ENCODE measurements at places on chromosomes 3 and 15. TPM values are rescaled to one million over a fixed set of nuclear protein-coding genes. Genes with fewer than 3 reads are reported as not detected.

- no peak for DNase-seq
- no peak overlapping the region for H3K4me3 ChIP-seq
- no peaks in the 10 kb centered on the region for H3K27me3 ChIP-seq
- no peaks in the 10 kb centered on the region for H3K36me3 ChIP-seq
Observed at GRCh38 chr3:152046280-152046679, 172.8 kb downstream of the SUCNR1 start.

GRCh38 chr3:13637311-13637891 lies 88.5 kb downstream of the FBLN2 start:
- no peak overlapping the region for H3K4me3 ChIP-seq
- H3K4me1 ChIP-seq = no peaks in the 10 kb centered on the region
- no peaks in the 10 kb centered on the region for H3K27me3 ChIP-seq
- H3K27ac ChIP-seq = no peak overlapping the region
- no peak for DNase-seq

HGD gene
- total RNA-seq = 2.2 TPM

PLA2G4E gene
- total RNA-seq = 1.7 TPM

GRCh38 chr3:146975476-146975875 lies 370.3 kb upstream of the PLSCR5 start:
- H3K4me1 ChIP-seq = no peaks in the 10 kb centered on the region
- no peak overlapping the region for H3K4me3 ChIP-seq
- H3K27me3 ChIP-seq = no peaks in the 10 kb centered on the region

- H3K36me3 ChIP-seq = peaks cover 31% of the 10 kb centered on the region
- DNase-seq = no peak
- H3K27ac ChIP-seq = no peak overlapping the region
- H3K4me1 ChIP-seq = no peaks in the 10 kb centered on the region
Observed at GRCh38 chr15:50590288-50590687, 43.8 kb upstream of the USP50 start.

GRCh38 chr3:195187609-195188425 lies 83.1 kb downstream of the XXYLT1 start:
- H3K27me3 ChIP-seq = no peaks in the 10 kb centered on the region
- H3K4me1 ChIP-seq = peaks cover 15% of the 10 kb centered on the region
- no peak overlapping the region for H3K4me3 ChIP-seq
- no peak overlapping the region for H3K27ac ChIP-seq
- no peaks in the 10 kb centered on the region for H3K36me3 ChIP-seq
- no peak for DNase-seq

GRCh38 chr3:136984837-136985236 lies 27.1 kb downstream of the IL20RB start:
- no peak overlapping the region for H3K27ac ChIP-seq
- DNase-seq = no peak
- H3K27me3 ChIP-seq = no peaks in the 10 kb centered on the region
- H3K4me3 ChIP-seq = no peak overlapping the region
- no peaks in the 10 kb centered on the region for H3K36me3 ChIP-seq

DNA sequence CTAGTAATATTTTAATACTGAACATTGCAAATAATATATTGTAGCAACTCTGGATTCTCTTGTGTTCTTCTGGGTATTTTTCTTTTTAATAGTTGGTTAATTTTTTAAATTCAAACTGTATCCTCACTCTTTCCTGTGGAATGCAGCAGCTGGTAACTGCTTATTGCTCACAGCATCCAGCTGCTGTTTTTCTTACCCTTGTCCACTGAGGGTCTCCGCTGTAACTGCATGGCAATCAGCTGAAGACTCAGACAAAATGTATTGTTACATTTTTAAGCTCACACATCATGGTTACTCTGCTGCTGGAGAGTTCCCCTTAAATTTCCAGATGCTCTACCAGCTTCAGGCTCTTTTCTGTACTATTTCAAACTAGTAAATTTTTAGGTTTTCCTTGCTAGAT lies 227.6 kb downstream of the MBNL1 start:
- DNase-seq = no peak
- H3K4me1 ChIP-seq = peaks cover 2% of the 10 kb centered on the region
- H3K27ac ChIP-seq = no peak overlapping the region
- H3K4me3 ChIP-seq = no peak overlapping the region
- H3K36me3 ChIP-seq = no peaks in the 10 kb centered on the region
- no peaks in the 10 kb centered on the region for H3K27me3 ChIP-seq

DNA sequence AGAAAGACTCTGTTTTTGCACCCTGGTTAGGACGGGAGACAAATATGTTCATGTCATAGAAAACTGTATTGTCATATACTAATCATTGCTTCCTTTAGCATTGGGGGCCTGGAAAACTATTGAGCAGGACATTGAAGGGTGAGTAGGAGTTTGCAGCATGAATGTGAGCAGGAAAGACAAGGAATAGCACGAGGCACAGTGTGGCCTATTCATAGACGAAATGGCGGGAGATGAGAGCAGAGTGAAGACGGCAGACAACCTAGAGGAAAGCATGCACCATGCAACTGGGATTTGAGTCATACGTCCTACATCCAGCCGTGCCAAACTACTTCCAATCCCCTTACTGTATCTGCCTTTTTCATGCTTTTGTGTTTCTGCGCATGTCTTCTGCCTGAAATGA lies 508.1 kb downstream of the NTRK3 start:
- no peaks in the 10 kb centered on the region for H3K27me3 ChIP-seq
- no peak for DNase-seq
- no peak overlapping the region for H3K4me3 ChIP-seq
- H3K27ac ChIP-seq = no peak overlapping the region
- H3K4me1 ChIP-seq = peaks cover 9% of the 10 kb centered on the region

GRCh38 chr3:39668420-39668819 lies 141.0 kb upstream of the MYRIP start:
- H3K36me3 ChIP-seq = no peaks in the 10 kb centered on the region
- H3K4me3 ChIP-seq = no peak overlapping the region
- H3K27ac ChIP-seq = no peak overlapping the region
- DNase-seq = peak; percentile 15
- H3K4me1 ChIP-seq = no peaks in the 10 kb centered on the region

SEMA6D gene
- 5.0 TPM for total RNA-seq

GRCh38 chr3:5389057-5389456 lies 201.6 kb downstream of the EDEM1 start:
- H3K27me3 ChIP-seq = no peaks in the 10 kb centered on the region
- H3K27ac ChIP-seq = no peak overlapping the region

DNA sequence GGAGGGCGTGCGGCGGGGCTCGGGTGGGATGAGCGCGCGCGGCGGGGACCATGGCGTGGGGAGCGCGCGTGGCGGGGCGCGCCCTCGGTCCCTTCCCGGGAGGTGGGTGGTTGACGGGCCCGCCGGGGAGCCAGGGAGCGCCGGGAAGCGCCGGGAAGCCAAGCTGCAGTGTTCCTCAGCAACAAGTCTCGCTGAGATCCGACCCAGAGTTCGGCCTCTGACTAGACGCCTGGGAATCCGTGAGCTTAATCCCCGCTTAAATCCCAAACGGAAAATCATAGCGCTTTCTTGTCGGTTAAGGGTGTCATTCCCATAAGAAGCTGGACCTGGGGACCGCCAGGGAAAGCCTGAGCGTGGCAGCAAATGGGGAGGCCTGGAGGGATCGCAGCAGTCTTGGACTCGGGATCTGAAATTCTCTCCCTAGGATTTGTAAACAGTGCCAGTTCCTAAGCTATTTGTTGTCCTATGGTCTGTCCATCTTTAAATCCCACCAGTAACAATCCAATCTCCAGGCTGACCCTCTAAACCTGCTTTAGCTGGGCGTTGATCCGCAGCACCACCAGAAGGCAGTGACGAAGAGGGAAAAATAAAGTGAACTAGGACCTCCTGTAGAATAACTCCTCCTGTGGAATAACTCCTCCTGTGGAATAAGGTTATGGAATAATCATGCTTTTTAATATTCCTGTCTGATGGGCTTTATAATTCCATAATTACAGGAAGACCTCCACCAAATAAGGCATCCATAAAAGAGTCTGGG lies 570 bp upstream of the NEDD4 start:
- peak overlapping the region; percentile 91 for H3K27ac ChIP-seq
- H3K36me3 ChIP-seq = no peaks in the 10 kb centered on the region
- H3K4me1 ChIP-seq = no peaks in the 10 kb centered on the region
- H3K27me3 ChIP-seq = no peaks in the 10 kb centered on the region

SGO1 gene
- 0.98 TPM for total RNA-seq

DNA sequence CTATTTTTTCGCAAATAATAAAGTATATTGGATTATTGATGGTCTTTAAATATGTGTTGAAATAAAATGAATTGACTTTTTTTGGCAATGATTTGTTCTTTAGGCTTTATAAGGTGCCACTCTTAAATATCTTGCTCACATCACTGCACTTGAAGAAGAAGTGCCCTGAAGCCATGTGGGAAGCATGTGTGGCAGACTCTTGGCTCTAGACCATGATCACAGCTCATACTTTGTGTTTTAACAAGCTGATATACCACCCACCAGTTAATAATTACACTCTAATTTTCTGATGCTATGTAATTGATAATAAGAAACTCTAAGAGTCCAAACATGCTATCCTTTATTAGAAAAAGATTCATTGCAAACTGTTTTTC lies 52.1 kb upstream of the TGFBR2 start:
- no peaks in the 10 kb centered on the region for H3K4me1 ChIP-seq
- H3K27ac ChIP-seq = no peak overlapping the region
- H3K4me3 ChIP-seq = no peak overlapping the region
- no peaks in the 10 kb centered on the region for H3K27me3 ChIP-seq
- H3K36me3 ChIP-seq = no peaks in the 10 kb centered on the region
- DNase-seq = peak; percentile 9

DNA sequence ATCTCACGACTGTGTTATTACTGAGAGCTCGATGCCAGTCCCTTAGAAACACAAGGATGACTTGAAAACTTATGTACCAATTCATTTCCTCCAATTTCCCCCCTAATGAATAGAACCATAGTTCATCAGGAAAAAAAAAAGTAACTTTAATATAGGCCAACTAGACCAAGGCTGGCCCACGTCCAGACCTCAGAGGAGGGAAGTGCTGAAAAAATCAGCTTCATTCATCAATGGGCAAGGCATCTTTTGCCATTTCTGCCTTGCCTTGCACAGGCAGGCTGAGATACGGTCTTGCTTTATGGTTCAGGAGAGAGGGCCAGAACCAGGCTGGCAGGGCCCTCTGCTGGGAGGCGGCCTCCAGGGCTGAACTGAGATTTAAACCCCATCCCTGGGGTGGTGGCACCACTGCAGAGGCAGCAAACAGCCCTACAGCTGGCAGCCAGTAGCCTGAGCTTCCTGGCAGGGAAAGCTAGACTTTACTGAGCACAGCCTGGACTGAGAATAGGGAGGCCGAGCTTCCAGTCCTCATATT lies 104.1 kb upstream of the TNFAIP8L3 start:
- no peak overlapping the region for H3K4me3 ChIP-seq
- no peak overlapping the region for H3K27ac ChIP-seq
- no peaks in the 10 kb centered on the region for H3K36me3 ChIP-seq
- H3K4me1 ChIP-seq = no peaks in the 10 kb centered on the region
- DNase-seq = no peak
- H3K27me3 ChIP-seq = no peaks in the 10 kb centered on the region

GRCh38 chr15:74402873-74403587 lies 30.7 kb downstream of the SEMA7A start:
- no peak overlapping the region for H3K4me3 ChIP-seq
- no peaks in the 10 kb centered on the region for H3K4me1 ChIP-seq
- H3K27ac ChIP-seq = no peak overlapping the region
- no peaks in the 10 kb centered on the region for H3K27me3 ChIP-seq
- no peaks in the 10 kb centered on the region for H3K36me3 ChIP-seq

NMD3 gene
- 40.1 TPM for total RNA-seq

DNA sequence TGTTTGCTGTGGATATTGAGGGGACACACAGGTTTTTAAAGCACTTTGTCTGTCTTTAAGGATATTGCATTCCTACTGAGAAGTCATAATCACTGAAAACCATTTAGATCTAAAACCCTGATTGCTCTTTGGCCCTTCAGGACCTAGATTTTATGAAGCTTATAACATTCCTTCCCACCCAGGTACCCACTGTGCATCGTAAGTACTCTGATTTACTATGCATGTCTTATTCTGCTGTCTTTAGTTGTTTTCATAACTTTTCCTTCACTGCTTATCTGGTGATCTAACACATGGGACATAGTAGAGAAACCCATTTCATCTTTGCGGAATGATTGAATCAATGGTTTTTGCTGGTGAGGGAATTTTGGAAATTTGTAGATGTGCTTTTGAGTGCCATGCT lies 247.0 kb upstream of the RARB start:
- H3K4me1 ChIP-seq = peaks cover 6% of the 10 kb centered on the region
- no peaks in the 10 kb centered on the region for H3K27me3 ChIP-seq
- no peak for DNase-seq
- no peaks in the 10 kb centered on the region for H3K36me3 ChIP-seq
- no peak overlapping the region for H3K27ac ChIP-seq

- no peak overlapping the region for H3K4me3 ChIP-seq
- no peak overlapping the region for H3K27ac ChIP-seq
- no peaks in the 10 kb centered on the region for H3K36me3 ChIP-seq
- no peaks in the 10 kb centered on the region for H3K4me1 ChIP-seq
- no peak for DNase-seq
Observed at GRCh38 chr3:183233966-183234365, 19.1 kb upstream of the B3GNT5 start.

DNA sequence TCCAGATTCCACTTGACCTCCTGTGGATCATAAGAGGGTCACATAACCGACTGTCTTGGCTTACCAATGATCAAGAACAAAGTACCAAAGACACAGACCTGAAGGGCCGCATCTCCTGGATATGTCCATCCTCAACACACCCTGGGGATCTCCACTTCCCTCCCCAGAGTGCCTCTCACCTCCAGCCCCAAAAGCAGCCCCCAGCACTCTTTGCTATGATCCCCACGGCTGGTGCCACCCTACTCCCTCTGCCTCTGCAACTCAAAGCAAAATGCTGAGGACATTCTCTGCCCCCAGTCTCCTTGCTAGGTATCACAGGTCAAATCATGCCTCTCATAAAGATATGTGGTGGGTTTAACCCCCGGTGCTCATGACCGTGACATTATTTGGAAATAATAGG lies 32.7 kb downstream of the SLCO2A1 start:
- no peak overlapping the region for H3K27ac ChIP-seq
- no peaks in the 10 kb centered on the region for H3K36me3 ChIP-seq
- no peaks in the 10 kb centered on the region for H3K4me1 ChIP-seq
- DNase-seq = no peak
- no peaks in the 10 kb centered on the region for H3K27me3 ChIP-seq
- no peak overlapping the region for H3K4me3 ChIP-seq

DNA sequence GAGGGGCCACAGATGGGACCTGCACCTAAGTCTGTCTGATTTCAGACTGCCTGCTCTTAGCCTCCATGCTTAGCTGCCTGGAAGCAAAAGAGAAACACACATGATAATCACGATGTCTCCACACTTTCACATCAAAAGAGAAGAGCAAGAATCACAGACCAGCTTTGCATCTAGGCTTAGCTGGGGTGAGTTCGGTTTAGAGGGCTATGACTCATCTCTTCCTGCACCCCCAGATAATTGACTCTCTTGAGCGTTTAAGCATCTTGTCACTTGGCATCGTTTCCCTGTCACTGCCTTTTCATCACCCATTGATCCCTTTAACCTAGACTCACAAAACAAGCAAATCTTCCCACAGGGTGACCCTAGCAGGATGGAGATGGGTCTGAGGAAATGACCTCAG lies 124.0 kb downstream of the NTRK3 start:
- H3K27ac ChIP-seq = no peak overlapping the region
- H3K4me1 ChIP-seq = no peaks in the 10 kb centered on the region
- DNase-seq = no peak
